T-helper 1 cell (primary cell): ENCODE measurements at places on chromosomes 3 and 15.

DNA sequence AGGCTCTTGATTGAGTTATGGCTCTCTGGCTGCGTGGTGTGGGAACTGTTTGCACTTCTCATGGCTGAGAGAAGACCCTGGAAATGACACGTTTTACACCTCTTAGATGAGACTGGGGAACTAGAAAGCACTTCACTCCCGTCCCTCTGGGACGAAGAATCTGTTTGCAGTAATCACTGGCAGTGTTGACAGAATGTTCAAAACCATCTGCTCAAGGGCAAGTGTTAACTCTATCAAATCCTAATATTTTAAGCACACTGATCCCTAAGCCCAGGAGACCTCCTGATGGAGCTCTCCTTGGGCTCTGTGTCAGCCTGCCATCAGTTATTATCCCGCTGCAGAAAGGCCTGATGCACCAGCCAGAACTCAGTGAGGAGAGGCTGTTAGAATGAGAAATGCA is 323.8 kb upstream of the DNAJC19 start:
- no peak for DNase-seq

DNA sequence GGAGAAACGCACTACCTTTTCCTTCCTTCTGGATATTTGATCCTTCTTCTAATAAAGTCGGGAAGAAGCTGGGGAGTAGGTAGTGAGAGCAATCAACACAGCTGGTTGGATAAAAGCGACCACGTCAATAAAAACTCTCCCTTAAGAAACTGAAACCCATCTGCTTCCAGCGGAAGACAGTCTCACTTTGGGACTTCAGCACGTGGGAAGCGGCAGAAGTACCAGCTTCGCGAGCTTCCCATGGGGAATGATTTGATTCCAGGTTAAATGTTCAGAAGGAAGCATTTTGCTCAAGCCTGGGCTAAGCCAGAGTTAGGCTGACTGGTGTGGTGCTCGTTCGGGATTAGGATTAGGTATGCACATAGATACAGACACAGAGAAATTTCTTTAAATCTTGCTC is 262.3 kb upstream of the LYSMD4 start:
- no peak for DNase-seq

GRCh38 chr3:107954845-107955244 is 136.0 kb downstream of the CD47 start:
- no peak for DNase-seq

GRCh38 chr3:112143689-112144088 is 10.6 kb upstream of the GCSAM start:
- no peak for DNase-seq

DNA sequence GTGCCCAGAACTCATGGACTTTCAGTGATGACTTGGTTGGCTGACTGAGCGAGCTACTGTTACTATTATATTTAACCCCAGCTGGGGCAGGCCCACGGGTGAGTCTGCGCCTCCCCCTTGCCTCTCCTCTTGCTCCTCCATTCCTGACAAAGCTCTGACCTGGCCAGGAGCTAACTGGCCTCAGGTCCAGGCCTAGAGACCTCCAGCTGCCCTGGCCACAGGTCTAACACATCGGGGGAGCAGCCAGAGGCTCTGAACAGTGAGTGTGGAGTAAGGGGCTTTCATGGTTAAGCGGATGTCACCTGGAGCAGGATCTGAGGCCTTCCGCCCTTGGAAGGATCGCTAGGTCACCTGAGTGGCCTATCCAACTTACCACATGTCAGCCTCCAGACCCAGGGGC is 96.3 kb upstream of the HERC1 start:
- DNase-seq = no peak

DNA sequence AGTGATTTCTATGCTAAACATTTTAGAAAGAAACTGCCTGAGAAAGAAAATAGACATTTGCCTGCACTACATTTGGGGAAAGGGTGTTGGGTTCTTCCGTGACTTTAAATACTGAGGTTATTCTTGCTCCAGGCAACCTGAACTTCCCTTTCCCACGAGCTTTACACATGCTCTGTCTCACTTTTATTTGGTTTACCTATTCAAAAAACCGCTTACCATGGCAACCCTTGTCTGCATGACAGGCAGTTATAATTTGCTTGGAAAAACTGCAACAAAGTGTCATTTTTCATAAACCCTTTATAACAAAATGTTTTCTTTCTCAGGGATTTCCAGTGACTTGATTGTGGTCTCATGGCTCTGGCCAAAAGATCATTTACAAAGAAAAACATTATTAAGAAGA is 416.3 kb upstream of the MEIS2 start:
- DNase-seq = no peak

GRCh38 chr15:91127236-91127955 is 27.3 kb downstream of the SV2B start:
- no peak for DNase-seq

GRCh38 chr3:72092778-72093177 is 307.8 kb upstream of the PROK2 start:
- no peak for DNase-seq
